ENCODE measurements at places on chromosomes 6 and 20.

DNA sequence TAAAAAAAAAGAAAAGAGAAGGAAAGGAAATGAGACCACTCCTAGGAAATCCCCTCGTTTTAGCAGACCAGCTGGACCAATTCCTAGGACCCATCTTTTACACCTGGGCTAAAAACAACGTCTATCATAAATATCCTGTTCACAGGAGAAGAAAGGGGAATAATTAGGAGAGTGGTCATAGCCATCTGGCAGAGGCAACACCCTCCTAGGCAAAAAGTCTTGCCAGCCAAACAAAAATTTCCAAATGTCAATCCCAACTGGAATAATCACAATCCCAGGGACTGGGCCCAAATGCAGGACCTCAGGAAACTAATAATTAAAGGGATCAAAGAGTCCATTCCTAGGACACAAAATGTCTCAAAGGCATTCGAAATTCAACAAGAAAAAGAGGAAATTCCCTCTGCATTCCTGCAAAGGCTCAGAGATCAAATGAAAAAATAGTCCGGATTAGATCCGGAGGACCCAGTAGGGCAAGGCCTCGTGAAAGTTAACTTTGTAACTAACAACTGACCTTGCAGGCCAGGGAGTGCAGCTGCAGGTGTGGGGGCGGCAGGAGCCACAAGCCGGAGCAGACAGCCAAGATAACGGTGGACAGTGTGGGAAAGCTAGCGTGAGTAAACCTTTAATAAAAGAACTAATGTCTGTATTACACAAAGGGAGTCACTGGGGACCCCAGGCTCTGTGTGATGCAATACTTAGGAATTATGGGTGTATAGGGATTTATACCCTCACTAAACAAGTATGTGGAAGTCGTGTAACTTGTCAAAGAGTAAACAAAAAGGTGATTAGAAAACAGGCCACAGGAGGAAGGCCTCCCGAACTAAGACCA lies 11.7 kb downstream of the LCA5 start:
- DNase-seq = no peak

DNA sequence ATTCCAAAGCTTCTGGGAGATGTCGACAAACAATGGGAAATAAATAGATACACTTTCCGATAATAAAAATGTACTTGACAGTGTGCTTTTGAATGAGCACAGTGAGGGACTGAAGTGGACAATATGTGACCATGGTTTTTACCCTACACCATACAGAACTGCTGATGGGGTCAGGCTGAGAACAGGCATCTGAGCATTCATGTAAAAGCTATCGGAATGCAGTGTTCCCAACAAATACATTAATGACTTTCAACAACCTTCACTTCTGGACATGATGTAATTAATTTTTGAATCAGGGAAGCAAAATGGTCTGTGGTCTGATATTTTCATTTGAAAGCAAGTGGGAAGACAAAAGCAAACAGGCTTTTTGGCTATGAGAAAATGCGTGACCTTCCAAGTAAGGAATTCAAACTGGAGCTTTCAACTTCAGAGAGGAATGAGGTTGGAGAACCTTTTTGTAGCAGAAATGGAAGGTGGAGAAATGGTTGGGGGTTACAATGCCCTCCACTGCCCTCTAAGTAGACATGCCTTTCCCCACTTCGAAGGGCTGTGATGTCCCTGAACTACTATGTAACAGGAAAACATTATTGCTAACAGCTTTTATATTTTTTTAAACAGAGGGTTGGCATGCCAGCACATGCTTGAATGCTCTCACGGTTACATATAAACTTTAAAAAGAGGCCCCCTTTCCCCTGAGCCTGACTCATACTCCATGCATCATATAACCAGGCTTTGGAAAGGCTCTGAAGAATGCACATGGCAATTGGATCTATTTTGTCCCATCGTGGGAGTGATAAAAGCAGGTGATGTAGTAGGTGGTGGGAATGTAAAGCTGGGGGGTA lies 203.5 kb upstream of the CITED2 start:
- DNase-seq = no peak

- DNase-seq = no peak
Observed at GRCh38 chr20:40913224-40914185, 115.1 kb upstream of the TOP1 start.

- DNase-seq = no peak
Observed at GRCh38 chr6:38163186-38164130, 343.9 kb downstream of the ZFAND3 start.

All from NCI-H774 (cell line).